ENCODE measurements at places on chromosomes 1 and 21.

- DNase-seq: no peak
These were observed 7.6 kb upstream of the CPT2 start for GRCh38 chr1:53189061-53189460.

- DNase-seq: peak; percentile 60
These were observed 62.4 kb upstream of the USP24 start for GRCh38 chr1:55277377-55278130.

GRCh38 chr1:36754366-36754765, 271.7 kb upstream of the CSF3R start:
- no peak for DNase-seq

GRCh38 chr1:11730429-11730891, 5.5 kb upstream of the AGTRAP start:
- DNase-seq: no peak

DNA sequence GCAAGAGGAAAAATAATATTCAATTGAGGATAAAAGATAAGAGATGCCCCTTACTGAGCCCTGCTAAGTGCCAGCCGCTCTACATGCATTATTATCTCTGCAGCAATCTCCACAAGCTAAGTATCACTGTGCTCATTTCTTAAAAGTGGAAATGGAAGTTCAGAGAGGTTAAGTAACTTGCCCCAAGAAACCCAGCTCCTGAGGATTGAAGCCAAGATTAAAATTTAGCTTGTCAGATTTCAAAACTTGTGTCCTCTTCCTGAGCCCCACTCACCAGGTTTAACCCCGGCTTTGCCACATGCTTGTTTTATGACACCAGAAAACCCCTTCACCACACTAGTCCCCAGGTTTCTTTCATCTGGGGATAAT, 11.2 kb upstream of the PAX7 start:
- DNase-seq: no peak

GRCh38 chr1:6861075-6861724, 75.9 kb downstream of the CAMTA1 start:
- no peak for DNase-seq

All from activated naive CD8-positive, alpha-beta T cell treated with anti-CD3 and anti-CD28 coated beads, Interleukin-2, amount 50 U/mL, for 16 hours (primary cell).